ENCODE measurements at places on chromosomes 1 and 21. TPM values are rescaled to one million over a fixed set of nuclear protein-coding genes. Genes with fewer than 3 reads are reported as not detected.
A peak's percentile ranks its signal among the peaks of the same experiment; 100 is the strongest.

DNA sequence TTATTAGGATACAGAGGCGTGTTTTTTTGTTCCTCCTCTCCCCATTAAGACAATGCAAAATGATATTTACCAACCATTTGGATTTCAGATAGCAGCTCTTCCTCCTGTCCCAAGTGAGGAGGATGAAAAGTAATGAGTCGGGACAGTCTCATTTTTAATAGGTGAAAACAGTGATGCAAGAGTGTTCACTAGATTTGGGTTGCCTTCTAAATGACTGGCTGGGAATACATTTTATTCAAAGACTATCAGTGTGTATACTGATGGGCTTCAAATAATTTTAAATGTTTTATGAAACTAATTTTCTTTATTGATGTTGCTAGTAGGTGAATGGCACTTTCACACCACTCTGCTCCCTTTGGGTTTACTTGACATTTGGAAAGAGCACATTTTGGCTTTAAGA is 2.1 kb downstream of the RCOR3 start:
- DNase-seq, result no peak
- H3K4me3 ChIP-seq, result peak overlapping the region; percentile 84
- no peaks in the 10 kb centered on the region for H3K27me3 ChIP-seq
- no peak overlapping the region for H3K27ac ChIP-seq
- H3K4me1 ChIP-seq, result peaks cover 13% of the 10 kb centered on the region

DNA sequence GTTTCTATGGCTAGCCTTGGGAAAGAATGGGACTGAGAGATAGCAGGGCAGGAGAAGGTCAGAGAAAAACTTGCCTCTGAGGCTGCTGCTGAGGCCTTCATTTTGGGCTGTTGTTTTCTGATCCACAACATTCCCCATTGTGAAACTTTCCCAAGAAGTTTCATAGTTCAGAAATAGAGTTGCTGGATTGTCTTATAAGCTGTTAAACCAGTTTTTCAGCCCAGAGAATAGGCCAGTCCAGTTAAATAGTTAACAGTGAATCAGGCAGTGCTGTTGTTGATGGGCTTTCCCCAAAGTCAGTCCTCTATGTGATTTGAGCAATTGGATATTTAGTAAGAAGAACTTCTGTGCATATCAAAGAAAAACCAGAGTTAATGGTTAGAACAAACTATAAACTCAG is 77.0 kb downstream of the C21orf91 start:
- H3K36me3 ChIP-seq, result no peaks in the 10 kb centered on the region
- no peaks in the 10 kb centered on the region for H3K27me3 ChIP-seq
- H3K4me1 ChIP-seq, result no peaks in the 10 kb centered on the region
- no peak overlapping the region for H3K27ac ChIP-seq
- no peak overlapping the region for H3K4me3 ChIP-seq
- DNase-seq, result no peak

GRCh38 chr1:145716641-145717345 is 2.5 kb upstream of the CD160 start:
- no peak overlapping the region for H3K27ac ChIP-seq
- no peak for DNase-seq
- no peaks in the 10 kb centered on the region for H3K27me3 ChIP-seq
- H3K36me3 ChIP-seq, result no peaks in the 10 kb centered on the region
- no peak overlapping the region for H3K4me3 ChIP-seq

DNA sequence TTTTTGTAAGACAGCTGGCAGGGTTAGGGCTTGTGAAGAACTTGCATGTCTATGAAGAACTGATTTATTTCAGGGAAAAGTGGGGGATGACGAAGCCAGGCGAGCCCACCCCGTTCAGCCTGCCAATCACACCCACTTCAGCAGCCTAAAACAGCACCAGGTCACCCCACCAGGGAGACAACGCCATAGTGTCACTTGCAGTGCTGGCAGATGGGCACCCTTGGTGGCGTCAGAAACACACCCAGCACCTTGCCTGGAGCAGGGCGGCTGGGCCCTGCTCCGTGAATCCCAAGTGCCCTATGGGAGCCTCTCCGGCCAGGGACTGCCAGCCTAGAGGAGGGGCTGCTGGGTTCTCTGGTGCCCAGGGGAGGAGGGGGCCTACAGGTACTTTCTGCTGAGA is 5.0 kb upstream of the NADK start:
- no peaks in the 10 kb centered on the region for H3K27me3 ChIP-seq
- H3K4me1 ChIP-seq, result peaks cover 13% of the 10 kb centered on the region
- DNase-seq, result no peak
- H3K4me3 ChIP-seq, result no peak overlapping the region

The PDZK1IP1 gene
- polyA plus RNA-seq, result 0.52 TPM
